Stimulated activated CD4-positive, alpha-beta T cell treated with anti-CD3 and anti-CD28 coated beads, Interleukin-2, amount 100 ng/mL, for 4 hours (primary cell): ENCODE measurements at places on chromosomes 2 and 18.

- DNase-seq, result no peak
These were observed 110.0 kb upstream of the ARL4C start for GRCh38 chr2:234606896-234607295.

DNA sequence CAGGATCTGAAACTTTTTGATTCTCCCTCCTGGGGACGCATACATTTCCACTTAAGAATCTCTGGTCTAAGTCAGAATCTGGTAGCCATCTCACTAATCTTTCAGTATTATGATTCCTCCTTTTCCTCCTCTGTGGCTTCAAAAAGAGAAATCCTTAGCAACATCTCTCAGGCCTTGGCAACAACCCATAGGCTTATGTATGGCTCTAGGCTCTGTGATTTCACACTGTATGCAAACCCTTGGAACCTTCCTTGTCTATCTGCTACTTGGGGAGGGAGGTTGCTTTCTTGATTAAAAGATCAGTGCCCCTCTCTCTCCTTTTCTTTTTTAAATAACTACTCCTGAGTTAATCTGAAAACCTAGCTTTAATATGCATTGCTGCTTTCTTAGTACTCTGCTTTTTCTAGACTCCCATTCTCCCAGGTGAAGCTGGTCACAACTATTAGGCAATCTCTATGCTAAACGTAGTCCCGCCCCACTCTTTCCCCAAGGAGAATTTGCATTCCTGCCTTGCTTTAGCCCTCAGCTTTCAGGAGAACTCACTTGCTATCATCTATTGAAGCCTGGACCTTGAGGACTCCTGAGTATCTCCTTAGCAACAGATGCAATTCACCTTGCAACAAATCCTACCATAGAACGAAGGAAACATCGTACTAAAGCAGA, 72.2 kb upstream of the L3MBTL4 start:
- DNase-seq, result no peak

- no peak for DNase-seq
These were observed 39.8 kb upstream of the C2orf15 start for GRCh38 chr2:99101697-99102096.

GRCh38 chr2:56309626-56310170, 125.9 kb downstream of the CCDC85A start:
- DNase-seq, result no peak

GRCh38 chr2:69796174-69796573, 33.3 kb upstream of the GMCL1 start:
- no peak for DNase-seq

DNA sequence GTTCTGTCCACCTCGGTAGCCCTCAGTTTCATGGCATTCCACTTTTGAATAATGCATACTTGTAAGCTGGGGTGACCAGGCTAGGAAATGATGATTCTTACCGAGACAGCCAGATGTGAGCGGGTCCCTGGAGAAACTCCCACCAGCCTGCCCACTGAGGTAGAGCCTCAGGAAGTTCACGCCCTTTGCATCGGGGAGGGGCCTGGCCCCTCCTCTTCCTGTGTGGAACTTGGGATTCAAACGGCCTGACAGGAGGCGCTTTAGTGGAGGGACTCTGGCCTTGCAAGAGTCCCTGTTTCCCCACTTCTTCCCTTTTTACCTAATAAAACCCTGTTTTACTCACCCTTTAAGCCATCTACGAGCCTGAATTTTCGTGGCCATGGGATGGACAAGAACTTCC, 44.6 kb downstream of the MRO start:
- DNase-seq, result no peak

DNA sequence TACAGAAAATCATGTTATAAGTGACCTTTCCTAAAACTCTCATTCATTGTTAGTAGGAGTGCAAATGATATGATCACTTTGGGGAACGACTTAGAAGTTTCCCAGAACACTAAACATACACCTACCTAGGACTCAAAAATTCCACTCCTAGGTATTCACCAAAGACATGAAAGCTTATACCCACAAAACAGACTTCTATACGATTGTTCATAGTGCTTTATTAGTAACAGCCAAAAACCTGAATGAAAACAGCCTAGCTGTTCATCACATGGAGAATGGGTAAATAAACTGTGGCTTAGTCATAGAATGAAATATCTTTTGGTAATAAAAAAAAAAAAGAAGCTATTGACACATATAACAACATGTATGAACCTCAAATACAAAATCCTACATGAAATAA, 8.8 kb downstream of the NOL10 start:
- DNase-seq, result no peak

GRCh38 chr2:56047136-56047535, 123.6 kb upstream of the EFEMP1 start:
- no peak for DNase-seq

DNA sequence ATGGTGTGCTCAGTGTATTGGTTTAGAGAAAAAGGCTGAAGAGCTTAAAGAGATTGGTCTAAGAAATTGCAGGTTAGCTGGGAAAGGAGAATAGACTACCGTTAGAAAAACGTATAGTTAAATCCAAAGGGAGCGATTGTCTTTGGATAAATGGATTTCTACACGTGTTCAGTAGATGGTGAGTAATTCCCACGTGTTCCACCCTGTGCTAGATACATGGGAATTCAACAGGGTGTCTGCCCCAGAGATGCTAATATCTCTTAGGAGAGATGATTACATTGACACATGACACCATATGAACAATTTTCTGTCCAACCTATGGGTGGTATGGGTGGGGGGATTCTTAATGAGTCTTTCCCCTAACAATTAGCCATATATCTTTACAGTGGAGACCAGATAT, 99.8 kb downstream of the TDRD15 start:
- DNase-seq, result no peak

GRCh38 chr2:74921236-74921736, 37.2 kb upstream of the POLE4 start:
- DNase-seq, result no peak

DNA sequence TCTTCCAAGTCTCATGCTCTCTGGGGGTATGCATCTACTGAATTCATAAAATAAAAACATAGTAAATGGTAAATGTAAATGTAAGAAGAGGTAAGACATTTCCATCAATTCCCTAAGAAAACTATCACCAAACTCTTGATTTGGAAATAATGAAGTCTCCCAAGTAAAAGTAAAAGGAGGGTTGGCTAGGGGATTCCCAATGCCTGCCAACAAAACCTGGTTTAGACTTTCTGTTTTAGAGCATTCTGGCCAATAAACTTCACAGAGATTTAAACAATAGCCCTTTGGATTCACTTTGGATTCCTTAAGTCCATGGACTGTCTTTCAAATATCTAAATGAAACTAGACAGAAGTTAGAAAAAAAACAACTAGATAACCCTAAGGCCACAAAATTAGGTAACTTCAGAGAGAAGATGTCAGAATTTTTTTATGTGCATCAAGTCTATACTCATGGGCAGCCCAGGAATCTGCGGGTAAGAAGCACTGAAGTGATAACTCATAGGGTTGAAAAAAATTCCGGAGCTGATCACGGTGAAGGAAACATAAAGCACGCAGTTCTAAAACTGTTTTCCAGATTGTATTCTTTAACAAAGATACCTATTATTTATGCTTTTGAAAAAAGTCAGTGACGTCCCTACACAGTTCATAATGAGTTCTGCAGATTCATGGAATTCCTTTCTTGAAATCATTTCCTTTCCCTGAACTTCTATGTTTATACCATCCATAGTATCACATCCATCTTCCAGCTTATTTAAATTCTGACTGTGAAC, 263.6 kb downstream of the AFF3 start:
- DNase-seq, result no peak

DNA sequence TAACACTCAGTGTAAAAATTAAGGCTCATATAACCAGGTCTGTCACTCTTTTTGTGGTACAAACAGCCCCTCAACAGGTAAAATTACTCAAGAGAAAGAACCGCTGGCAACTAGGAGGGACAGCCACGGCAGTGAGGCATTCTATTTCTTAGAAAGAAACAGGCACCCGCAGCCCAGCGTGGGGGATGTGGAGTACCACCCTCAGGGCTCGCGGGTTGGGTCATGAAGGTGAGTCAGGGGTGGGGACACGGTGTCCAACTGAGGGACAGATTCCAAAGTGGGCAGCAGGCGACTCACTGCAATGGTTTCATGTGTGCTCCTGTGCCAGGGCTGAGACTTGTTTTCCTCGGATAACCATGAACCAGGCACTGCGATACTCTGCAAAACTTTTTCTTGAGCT, 129.4 kb downstream of the DTNB start:
- no peak for DNase-seq

- DNase-seq, result no peak
These were observed 1067.4 kb downstream of the LRP1B start for GRCh38 chr2:141063406-141063805.

GRCh38 chr2:121486191-121486790, 44.4 kb upstream of the RNU4ATAC start:
- no peak for DNase-seq

DNA sequence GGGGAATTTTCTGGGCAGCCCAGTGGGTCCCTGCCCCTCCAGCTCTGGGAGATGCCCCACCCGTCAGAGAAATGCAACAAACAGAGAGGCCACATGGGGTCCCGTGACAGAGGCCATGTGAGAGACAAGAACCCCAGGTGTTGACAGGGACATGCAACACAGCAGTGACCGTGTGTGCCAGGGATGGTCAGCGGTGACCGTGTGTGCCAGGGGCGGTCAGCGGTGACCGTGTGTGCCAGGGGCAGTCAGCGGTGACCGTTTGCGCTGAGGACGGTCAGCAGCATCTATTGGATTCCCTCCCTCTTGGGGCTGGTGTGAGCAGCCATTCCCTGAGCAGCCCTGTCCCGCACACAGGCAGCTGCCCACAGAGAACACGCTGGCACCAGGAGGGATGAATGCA, 146.6 kb upstream of the OTOS start:
- no peak for DNase-seq

- no peak for DNase-seq
These were observed 4.3 kb downstream of the IGFBP5 start for GRCh38 chr2:216690853-216691741.

DNA sequence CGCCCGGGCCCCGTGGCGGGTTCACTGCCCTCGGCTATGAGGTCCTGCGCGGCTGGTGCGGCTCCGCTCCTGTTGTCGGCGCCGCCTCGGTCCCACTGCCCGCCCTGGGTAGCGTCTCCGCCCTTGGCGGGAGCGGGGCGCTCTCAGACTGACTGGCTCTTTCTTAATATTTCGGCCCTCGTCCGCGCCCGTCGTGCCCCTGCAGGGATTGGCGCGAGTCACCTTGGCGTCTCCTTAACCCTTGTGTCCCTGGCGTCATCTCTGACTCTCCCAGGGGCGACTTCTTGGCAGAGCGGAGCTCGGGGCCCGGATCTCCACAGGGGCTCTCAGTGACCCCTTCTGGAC, 1.3 kb downstream of the PTMA start:
- no peak for DNase-seq

DNA sequence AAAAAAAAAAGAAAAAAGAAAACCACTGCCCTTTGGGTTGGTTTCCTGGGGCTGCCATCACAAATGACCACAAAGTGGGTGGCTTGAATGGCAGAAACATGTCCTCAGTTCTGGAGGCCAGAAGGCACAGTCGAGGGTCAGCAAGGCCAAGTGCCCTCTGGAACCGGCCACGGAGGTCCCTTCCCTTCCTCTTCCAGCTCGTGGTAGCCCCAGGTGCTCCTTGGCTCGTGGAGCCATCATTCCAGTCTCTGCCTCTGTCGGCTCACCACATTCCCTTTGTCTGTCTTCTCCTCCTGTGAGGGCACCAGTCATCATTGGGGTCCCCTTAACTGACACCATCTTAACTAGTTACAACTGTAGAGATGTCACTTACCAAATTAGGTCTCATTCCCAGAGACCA, 8.5 kb upstream of the NFATC1 start:
- no peak for DNase-seq

DNA sequence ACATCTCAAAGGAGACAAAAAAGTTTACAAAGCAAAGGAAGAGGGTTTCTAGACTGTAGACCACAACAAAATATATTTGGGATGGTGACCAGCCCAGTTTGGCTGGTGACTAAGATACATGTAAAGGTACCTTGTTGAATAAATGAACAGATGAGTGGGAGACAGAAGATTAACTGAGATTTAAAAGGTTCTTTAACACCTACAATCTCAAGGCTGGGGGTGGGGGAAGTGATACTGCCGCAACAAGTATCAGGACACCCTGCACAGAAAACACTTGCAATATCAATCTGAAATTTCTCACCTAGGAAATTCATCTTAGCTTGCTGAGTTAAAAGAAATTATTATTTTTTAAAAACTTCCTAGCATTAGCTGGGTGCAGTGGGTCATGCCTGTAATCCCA, 8.3 kb downstream of the RNF149 start:
- no peak for DNase-seq

DNA sequence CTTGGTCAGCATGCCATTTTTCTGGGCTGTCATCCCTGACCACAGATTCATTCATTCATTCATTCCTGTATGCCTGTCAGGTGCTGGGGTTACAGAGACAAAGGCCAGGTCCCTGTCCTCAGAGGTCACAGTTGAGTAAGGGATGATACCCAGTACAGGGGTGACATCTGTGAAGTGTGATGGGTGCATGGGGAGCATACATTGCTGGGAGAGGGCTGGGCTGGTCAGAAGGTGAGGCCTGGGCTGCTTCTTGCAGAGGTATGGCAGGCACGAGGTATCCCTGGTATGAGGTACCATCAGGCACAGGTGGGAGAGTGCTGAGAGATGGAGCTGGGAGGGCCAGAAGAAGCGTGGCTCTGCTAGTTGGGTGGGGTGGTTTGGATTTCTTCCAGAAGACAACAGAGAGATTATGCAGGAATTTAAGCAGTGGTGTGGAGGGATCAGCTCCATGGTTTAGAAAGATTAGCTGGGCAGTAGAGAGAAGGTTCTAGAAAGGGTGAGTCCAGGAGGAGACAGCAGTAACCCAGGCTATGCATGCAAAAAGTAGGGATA, 181.9 kb upstream of the HAAO start:
- DNase-seq, result no peak

GRCh38 chr2:142936629-142937028, 59.2 kb downstream of the KYNU start:
- no peak for DNase-seq

DNA sequence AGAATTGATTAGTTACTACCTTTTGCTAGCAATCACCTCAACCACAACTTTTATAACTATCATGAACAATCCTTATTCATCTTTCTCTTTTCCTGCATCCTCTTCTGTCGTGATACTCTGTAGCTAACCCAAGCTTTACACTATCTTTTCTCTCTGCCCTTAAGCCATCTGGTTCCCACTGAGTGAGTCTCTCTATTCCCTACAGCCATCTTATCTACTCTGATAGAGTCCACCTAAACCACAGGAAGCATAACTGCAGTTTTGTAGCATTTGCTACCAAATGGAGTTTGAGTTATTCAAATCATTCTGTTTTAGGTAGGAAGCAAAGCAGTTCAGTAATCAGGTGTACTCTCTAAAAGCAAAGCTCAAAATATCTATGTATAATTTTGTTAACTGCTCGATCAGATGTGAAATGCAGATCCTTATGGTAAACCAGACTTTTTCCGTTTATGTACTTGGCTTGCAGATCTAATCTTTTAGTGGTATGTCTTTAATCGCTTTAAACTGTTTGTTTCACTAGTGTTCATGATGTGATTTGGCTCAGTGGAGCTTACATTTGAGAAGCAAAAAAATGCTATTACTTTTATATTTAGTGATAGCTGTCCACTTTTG, 91.0 kb downstream of the CSRNP3 start:
- DNase-seq, result no peak

DNA sequence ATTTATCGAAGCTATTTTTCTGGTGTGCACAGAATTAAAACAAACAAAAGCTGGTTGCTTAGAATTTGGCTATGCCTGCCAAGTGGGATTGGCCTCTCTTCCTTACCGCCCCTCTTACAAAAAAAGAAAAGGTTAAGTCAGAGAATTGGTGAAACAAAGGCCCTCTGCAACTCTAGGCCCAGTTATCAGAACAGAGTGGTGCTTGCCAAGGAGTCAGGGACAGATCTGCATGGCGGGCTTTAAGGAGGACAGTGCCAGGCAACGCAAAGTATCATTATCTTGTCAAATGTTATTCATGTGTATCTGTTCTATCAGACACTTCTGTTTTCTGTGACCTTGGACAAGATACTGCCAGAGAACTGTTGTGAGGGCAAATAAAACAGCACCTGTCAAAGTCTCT, 78.3 kb downstream of the TGIF1 start:
- no peak for DNase-seq
